ENCODE measurements at places on chromosomes 11 and 22.

DNA sequence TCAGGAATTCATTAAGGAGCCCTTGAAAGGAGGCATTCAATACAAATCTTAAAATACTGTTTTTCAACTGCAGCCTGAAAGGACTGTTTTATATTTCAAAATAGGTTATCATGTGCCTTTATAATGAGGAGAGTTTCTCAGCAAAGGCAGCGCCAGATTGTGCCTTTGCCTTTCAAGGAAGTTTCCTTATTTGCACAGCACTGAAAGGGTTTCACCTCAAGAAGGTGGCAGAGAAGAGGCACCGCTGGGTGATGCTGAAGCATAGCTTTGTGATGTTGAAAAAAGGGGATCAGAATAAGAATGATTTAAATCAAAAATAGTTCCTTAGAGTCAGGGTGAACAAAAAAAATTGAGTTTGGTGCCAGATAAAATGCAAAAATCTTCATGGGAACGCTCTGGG, 601.0 kb upstream of the KIRREL3 start:
- DNase-seq: no peak

- no peak for DNase-seq
Observed at GRCh38 chr22:37169406-37169805, 18.6 kb downstream of the C1QTNF6 start.

DNA sequence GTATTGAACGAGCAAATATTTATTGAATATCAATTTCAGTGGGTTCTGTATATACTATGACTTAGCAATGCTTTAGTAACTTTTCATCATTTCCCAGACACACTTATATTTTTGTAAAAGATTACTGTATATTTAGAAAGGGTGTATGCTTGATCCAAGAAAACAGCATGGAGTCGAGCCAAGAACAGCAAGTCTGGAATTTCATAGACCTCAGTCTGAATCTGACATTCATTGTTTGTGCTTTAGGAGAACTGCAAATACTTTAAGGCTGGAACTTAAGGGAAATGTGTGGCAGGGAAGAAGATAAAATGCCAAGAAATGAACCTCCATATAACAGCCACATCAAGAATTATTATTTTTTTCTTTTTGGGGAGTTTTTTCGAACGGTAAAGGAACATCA, 1156.8 kb downstream of the LRRC4C start:
- DNase-seq: peak; percentile 52

DNA sequence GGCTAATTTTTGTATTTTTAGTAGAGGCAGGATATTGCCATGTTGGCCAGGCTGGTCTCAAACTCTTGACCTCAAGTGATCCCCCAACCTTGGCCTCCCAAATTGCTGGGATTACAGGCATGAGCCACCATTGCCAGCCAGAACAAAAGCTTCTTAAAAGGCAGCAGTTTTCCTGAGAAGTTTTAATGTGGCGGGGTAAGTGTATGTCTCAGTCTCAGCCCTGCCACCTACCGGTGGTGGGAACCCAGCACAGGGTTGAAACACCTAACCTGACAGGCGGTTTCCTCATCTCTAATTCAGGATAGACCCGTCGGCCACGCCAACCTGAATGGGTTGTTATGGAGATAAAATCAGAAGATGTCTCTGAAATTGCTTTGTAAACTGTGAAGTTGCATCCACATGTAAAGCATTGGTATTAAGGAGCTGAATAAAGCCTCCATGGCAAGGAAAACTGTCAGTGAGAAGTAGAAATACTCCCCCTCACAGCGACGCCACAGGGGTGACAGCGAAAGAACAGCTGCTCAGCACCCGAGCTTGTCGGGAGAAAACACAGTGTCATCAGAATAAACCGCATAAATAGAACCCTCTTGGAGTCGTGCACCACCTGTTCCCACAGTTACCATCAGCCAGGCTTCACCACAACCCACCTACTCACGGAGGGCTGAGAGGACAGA, 165.9 kb upstream of the NCAM1 start:
- no peak for DNase-seq

GRCh38 chr11:75472081-75472732, 39.2 kb upstream of the KLHL35 start:
- no peak for DNase-seq

DNA sequence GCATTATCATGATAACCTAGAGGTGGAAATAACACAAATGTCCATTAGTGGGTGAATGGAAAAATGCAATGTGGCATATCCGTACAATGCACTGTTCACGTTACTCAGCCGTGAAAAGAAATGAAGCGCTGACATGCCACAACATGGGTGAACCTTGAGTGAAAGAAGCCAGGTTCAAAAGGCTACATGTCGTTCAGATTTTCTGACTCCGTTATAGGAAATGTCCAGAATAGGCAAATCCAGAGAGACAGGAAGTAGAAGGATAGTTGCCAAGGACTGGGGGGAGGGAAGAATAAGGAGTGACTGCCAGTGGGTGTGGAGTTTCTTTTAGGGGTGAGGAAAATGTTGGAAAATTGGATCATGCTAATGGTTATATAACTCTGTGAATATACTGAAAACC, 133.8 kb downstream of the ATXN10 start:
- no peak for DNase-seq

DNA sequence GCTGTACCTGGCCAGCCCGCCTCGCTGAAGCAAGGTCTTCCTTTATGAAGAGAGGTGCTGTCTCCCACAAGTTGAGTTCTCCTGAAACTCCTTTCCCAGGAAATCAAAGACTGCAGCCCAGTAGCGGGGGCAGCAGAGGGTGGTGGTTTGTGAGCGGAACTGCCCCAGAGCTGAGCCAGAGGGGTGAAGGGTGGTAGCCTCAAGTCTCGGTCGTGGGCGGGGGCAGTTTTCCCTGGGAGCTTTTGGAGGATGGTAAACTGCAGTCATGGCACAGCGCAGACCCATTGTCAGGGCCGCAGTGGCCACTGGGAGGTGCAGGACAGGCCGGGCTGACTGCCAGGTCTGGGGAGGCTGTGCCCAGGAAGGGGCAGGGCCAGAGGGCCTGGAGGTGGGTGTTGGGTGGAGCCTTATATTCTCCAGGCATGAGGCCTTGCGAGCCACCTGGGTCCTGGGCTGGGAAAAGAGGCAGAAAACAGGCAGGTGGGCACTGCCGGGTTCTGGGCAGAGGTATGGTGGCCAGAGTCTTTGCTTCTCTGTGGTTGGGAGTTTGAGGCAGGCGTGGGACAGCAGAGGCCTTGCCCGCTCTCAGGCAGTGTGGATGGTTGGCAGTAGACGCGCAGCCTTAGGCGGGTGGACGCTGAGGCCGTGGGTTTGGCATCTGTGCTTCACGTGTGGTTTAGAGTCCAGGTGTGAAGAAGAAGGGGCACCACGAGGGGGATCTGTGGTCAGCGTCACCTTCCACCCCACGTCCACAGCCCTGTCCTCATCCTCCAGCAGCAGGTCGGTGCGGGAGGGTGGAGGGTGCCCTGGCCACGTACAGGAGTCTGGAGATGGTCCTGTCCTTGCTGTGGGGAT, 1176.4 kb downstream of the BRD1 start:
- DNase-seq: no peak

DNA sequence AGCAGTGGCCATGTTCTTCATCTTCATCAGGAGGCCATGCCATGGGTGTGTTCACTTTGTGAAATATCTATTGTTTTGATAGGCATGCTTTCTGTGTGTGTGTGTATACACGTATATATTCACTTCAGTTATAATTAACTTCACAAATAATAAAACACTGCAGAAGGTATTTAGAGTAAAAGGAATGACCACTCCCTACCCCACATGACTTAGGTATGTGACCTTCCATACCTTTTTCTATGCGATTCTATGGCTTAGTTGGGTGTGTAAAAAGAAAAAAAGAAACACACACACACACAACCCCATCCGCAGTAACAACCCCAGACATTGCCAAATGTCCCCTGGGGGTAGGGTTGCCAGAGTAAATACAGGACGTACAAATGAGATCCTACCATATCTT, 72.0 kb downstream of the CYTH4 start:
- no peak for DNase-seq

- DNase-seq: no peak
Observed at GRCh38 chr22:50319503-50319951, 7.3 kb downstream of the DENND6B start.

GRCh38 chr11:8317159-8317558, 53.5 kb upstream of the LMO1 start:
- no peak for DNase-seq

DNA sequence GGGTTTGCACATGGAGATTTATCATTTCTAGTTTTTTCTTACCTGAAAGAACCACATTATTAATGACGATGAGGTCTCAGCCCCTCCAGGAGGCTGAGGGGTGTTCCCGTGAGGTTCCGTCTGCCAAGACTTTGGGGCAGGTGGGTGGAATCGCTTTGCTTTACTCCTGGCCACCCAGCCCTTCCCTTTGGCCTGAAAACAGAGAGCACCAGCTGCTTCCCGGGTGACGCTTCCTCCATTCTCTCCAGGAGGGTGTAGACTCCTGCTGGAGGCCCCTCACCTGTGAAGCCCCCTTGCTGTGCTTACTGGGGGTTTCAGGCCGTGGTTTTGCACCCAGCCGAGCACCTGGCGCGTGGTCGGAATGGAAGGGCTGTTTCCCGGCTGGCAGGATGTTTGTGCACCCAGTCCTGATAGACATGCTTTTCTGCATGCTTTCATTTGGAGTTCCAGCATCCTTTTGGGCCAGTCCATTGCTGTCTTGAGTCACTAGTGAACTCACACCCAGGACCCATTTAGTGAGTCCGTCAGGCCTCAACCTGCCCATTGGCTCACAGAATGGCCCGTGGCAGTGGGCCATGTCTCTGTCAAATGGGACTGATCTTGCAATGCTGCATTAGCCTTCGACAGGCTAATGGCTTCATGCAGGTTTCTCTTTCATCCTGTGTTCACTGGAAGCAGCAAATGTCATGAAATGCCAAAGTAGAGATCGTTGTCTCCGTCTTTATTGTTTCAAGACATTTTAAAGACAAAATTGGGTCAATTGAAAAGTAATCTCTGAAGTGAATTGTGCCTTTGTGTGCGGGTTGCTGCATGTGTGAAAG, 360.8 kb downstream of the TBC1D22A start:
- no peak for DNase-seq

DNA sequence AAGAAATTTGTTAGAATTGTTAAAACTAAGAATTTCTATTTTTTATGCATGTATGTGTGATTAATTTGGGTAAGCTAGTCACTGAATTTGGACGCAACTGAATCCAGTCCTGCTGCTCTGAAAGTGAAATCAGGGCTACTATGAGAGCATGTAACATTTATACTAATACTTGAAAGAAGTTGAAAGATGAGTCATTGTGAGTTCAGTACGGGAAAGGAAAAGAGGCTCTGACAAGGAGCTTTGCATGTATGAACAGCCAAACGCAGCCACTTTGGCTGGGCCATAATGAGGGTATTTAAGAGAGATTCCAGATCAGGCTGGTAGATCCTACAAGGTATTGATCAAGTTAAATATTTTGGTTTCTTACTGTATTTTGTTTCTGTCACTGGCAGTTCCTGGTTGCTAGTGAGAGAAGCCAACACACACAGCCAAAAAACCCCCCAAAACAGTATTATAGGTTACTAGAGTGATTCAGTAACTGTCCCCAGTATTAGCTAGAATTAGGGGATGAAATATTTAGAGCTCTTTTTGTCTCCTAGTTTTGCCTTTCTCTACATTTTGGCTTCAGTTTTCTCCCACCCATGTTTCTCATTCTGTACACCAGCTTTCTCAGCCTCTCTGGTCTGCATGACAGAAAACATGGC, 14.1 kb downstream of the AASDHPPT start:
- DNase-seq: no peak

DNA sequence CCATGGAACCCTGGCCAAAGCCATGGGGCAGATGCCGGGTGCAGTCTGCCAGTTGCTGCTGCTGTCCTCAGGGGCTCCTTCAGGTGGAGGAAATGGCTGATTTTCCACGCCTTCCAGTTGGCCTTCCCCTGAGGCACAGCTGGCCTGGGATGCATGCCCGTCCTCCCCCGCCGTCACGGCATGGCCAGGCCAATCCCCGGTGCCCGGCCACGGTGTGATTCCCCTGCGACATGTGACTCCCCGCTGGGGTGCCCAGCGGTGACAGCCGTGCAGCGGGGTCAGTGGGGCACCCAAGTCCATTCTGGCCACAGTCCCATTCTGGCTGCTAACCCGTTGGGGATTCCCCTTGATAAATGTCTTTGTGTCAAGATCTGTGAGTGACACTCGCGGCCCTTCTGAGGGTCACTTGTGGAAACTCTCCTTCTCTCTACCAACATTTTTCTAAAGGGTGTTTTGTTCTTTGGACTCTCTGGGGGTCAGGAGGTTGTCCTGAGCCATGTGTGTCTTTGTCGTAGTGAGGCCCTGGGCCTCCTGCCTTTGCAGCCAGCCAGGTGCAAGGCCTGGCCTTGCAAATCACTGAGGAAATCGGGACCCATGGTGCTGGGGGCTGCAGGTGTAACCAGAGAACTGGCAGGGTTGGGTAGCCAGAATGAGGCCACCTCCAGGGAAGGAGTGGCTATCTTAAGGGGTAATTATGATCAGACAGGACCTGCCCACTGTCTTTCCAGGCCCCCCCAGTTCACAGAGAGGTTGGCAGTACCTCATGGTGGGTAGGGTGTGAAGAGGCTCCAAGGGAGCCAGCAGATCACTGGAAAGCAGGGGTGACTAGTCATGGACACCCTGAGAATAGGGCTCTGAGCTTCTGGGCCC, 37.1 kb downstream of the KCNQ1OT1 start:
- no peak for DNase-seq

DNA sequence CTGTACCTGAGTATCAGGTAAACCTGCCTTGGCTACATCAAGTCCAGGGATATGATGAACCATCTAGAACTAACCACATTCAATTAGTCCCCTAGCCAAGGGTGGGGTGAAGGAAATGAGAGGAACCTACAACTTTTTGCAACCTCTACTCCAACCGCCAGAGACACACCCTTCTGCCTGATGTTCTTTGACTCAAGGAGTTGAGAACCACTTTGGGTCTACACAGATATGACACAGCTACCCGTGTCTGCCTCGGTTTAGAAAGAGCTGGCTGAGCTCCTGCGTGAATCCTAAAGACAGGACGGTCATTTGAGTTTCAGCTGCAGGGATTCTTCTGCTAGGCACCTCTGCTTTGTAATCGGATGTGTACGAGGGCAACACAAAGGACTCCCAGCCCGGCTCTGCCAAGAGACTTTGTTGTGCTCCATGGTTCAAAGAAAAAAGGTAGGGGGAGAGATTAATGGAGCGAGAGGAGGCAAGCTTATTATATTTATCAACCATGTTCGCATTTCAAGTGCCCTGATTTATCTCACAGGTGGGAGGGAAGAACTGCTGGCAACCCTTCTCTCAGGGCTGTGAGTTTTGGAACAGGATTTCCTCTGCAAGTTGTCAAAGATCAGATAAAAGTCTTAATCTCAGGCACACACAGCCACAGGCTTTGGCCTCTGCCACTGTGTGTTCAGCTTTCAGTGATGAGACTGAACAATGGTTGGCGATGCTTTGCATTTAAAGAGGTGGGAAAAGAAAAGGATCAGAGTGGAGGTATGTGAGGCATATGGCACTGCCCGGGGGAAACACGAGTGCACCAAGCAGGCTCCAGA, 35.1 kb downstream of the FLI1 start:
- no peak for DNase-seq
